ENCODE measurements at places on chromosomes 2 and 18. TPM values are rescaled to one million over a fixed set of nuclear protein-coding genes. Genes with fewer than 3 reads are reported as not detected.

SPC25 gene
- polyA plus RNA-seq: not detected

TSPYL6 gene
- polyA plus RNA-seq: not detected

UGT1A5 gene
- polyA plus RNA-seq: not detected

SATB2 gene
- 0.13 TPM for polyA plus RNA-seq

VWA3B gene
- not detected for polyA plus RNA-seq

PTPRN gene
- polyA plus RNA-seq: 0.22 TPM

GULP1 gene
- polyA plus RNA-seq: not detected

SGPP2 gene
- 0.03 TPM for polyA plus RNA-seq

- DNase-seq: no peak
These were observed 73.2 kb downstream of the HS1BP3 start for GRCh38 chr2:20577495-20578235.

DNA sequence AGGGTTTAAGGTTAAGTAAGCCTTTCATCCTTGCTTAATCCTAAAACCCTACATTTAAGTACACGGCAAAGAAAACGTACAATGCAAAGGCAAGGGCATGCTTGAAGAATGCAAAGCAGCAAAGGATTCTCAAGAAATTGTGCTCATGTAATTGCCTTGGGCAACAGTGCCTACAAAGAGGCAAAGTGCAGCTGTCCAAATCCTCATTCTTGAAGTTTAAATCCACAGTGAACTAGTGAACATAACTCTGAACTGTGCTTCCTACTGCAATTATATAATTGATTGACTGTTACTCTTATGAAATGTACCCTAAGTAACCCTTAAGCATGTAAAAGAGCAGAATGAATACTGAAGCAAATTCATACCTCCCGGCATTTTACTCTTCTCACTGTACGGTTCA lies 85.4 kb downstream of the MAP3K20 start:
- DNase-seq: no peak

DNA sequence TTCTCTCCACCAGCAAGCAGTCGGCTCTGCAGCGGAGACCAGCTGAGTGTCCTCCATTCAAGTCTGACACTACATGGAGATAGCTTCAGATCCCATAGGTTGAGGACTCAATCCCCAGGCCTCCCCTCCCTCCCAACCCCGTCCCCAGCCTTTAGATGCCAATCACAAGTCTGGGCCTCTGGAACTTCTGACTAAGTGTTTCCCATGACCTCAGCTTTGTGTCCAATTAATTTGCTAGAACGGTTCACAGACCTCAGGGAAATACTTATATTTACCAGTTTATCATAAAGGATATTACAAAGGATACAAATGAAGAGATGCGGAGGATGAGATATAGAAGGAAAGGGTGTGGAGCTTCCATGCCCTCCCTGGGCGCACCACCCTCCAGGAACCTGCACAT lies 77.4 kb downstream of the MERTK start:
- no peak for DNase-seq

DNA sequence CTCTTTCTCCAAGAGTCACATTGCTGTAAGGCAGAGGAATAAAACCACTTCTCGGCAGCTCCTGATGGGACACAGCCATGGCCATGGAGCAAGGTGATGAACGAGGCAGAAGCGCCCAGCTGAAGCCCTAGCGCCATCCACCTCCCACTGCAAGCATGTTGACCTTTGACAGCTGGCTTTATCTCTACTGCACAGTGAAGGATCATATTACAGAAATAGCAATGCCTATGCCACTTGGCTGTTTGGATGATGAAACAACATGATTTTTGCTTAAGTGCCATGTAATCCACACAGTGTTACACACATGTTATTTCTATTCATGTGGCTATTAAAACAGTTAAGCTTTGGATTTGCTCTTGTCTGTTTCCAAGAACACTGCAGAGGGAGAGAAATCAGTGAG lies 167.7 kb downstream of the VAPA start:
- no peak for DNase-seq

DNA sequence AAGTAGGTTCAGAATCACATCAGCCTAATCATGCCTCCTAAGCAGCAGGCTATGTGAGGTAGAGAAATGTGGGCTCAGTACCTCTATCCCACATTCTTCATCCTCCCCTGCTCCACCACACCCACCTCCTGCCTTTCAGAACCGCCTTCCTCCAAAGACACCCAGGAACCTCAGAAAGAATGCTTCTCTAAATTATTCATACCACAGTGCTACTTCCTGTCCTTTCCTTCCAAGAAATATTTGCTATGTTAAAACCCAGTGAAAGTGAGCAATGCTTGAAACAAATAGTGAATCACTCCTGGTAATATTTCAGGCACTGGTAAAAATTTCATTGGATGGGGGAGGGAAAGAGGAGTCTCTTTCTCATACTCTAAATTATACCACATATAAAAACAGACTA lies 24.0 kb upstream of the CREB1 start:
- DNase-seq: peak; percentile 71

- DNase-seq: no peak
These were observed 24.1 kb upstream of the SIX2 start for GRCh38 chr2:45033302-45033701.

GRCh38 chr2:20326163-20326780 lies 24.4 kb downstream of the PUM2 start:
- DNase-seq: peak; percentile 13

DNA sequence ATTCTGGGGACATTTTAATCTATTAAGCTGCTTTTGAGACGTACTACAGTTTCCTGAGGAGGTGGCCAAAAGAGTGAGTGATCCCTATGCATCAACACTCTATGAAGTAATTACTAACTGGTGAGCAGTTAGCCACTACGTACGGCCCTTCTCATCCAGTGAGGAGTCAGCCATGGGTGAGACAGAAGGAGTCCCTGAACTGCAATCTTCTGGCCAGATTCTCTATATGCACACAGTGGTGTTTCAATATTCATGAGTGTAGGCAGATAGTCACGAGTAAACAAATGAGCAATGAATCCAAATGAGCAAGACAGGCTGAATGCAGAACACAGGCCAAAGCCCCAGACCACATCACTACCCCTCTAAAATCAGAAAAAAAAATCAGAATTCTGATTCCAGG lies 29.8 kb upstream of the TMEM214 start:
- DNase-seq: no peak

DNA sequence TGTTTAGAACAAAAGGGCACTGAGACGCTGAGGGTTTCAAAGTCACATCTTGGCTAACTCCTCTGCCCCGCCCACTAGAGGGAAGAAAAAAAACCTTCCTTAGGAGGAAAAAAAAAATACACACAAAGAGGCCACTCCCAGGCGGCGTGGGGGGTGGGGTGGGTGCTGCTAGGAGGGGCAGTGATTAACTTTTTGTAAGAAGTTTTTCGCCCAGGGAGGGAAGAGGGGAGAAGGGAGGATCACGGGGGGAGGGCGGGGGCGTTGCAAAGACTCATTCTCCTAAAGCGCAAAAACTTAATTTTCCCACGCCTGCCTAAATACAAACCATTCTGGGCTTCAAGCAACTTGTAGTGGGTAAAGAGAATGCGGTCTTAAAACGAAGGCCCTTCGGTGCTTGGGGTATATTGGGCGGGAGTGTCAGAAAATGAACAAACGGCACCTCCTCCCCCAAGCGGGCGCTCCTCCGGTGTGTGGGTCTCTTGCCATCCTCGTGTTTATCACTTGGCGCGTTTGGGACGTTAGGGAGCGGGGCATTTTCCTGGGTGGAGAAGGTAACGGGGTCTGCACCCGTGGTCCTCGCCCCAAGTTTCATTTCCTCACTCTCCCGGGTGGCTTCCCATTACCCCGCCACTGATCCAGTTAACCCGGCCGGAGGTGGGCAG lies 1.7 kb downstream of the CXCR4 start:
- peak; percentile 80 for DNase-seq

DNA sequence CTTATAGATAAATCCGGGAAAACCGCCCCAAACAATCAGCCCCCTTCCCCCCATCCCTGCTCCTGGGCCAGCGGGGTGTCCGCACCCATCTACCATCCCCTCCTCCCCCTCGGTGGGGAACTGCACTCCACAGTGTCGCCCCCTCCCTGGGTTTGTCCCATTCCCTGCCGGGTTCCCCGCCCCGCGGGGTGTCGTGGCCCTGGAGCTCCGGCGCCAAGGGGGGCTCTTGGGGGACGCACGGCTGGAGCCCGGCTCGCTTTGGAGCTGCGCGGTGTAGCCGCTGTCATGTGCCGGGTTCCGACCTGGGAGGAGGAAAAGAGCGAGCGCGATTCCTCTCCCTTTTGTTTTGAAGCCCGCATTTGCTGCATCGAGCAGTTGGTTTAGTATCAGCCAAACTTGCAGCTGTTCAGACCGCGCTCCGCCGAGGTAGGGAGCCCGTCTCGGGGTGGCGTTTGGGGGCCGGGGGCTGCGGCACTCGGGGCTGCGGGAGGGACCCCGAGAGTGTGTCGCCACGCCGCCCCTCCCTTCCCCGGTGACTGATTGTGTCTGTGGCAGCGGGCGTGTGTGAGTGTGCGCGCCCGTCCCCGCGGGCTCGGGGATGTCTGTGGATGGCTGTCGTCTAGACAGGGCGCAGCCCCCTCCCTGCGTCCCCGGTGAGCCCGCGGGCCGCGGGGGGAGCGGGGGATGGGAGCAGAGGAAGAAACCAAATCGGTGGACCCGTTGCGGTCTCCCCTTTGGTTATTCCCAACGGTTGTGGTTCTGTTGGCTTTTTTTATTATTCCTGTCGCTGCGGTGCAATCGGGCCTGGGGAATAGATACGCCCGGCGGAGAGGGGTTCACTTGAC lies 797 bp downstream of the CTIF start:
- DNase-seq: no peak

DNA sequence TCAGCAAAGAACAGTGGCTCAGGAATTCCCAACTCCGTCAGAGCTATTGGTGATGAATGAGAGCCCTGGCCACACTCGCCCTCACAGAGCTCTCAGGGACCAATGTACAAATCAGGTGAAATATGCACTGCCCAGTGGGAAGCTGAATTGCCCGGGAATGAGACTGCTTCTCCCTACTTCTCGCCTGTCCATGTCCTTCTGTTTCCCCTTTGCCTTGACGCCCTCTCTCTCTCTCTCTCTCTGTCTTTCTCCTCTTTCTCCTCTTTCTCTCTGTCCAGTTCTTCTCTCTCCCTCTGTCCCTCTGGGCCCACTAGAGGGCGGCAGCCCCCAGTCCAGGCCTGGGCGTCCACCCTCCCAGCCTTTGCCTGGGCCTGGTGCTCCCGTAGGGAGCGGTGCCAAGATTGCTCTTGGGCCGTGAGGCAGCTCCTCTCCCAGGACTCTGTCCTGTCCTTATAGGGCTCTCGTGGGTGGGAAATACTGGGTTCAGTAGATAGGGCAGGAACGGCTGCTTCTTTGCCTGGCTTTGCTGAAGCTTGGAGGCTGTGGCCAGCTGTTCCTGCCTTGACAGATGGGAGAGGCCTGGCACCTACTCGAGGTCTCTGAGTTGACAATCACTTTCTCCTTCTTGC lies 28.4 kb upstream of the PUM2 start:
- no peak for DNase-seq

- DNase-seq: no peak
These were observed 315.5 kb upstream of the MYT1L start for GRCh38 chr2:2646433-2647051.

DNA sequence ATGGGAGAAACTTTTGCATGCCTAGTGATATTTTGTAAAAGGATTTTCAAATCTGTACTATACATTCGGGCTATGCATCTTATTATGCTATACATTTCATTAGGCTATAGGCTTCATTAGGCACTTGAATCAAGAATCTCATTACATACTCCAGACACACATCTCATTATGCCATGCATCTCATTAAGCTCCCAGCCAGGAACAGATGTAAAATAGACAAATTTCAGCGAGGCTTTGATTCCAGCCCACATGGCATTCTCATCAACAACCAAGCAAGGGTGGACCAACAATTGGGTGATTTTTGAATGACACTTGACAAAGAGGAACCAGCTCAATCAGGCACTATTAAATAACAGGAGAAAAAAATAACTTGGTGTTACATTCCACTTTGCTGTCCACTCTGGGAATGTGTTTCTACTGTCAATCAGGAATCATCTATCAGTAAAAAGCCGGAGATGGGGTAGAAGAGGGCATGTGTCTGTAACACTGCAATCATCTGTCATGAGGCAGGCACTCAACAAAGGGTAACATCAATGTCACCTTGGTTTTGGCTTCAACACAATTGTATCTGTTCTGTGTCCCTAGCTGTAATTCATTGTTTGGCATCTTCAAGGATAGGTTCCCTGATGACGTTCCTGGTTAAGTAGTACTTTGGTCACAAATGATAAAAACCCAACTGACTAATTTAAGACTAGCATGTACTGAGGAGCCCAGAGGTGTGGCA lies 498.6 kb downstream of the EPHA4 start:
- no peak for DNase-seq

DNA sequence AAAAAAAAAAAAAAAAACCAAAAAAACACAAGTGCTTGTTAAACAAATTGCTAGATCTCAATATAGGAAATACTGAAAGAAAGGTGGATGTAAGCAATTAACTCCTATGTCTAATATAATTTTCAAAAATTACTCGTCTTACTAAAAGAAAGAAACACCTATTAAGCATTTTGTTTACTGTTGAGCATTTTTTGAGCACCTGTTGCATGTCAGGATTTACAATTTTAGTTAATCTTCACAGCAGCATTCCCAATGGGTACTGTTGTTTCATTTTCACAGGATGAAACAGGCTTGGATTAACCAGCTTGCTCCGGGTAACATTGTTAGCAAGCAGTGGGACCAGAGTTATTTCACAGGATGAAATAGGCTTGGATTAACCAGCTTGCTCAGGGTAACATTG lies 4.8 kb downstream of the ZNF638 start:
- no peak for DNase-seq

GRCh38 chr2:216694826-216695217 lies 527 bp downstream of the IGFBP5 start:
- DNase-seq: no peak

DNA sequence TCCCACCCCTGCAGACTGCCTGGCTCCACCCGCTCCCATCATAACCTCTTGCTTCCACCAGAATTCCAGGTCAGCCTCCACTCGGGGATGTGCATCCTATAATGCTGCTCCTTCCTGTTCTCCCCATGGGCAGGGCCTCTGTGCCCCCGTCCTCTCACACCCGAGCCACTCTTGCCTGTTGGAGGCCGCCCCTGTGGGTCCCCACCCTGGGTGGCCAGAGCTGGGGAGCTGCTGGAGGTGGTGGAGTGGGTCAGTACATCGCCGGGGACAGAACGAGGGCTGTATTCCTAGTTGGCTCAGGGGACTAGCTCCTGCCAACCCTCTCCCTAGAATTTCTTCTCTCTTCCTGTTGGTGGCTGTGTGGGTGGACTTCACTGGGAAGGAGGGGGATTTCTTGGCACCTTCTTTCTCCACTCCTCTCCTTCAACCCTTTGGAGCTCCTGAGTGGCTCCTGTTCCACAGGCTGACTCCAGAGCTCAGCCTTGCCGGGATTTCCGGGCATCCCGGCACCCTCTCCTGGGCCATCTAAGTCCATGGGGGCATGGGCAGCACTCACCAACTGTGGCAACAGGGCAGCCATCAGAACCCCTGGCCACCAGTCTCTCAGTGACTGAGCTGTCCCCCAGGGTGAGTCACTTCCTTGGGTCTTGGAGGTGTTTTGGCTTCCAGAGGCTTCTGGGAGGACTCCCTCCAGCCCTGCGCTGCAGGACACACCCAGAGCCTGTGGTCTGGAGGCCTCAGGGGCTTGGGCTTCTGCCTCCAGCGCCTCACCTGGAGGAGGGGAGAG lies 88.2 kb upstream of the MCFD2 start:
- DNase-seq: no peak

All from CD14-positive monocyte (primary cell).